ENCODE measurements at places on chromosomes 2 and 18.

DNA sequence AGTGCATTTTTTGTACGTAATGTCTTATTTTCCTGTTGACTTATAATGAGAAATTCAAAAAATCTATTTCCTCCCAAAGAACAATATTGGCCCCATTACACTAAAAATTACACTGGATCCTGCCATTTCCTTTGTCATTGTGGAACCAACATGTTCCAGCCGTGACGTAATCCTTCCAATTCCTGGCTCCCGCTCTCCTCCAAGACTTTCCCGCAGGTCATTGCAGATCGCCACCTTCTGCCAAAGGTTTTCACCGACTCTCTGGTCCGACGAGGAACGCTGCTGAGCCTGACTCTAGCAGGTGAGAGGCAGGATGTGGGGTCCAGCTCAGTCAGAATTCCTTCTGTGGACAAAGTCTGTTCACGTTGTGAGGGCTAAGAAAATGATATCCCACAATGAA is 38.0 kb downstream of the PTGR3 start:
- no peak for DNase-seq

DNA sequence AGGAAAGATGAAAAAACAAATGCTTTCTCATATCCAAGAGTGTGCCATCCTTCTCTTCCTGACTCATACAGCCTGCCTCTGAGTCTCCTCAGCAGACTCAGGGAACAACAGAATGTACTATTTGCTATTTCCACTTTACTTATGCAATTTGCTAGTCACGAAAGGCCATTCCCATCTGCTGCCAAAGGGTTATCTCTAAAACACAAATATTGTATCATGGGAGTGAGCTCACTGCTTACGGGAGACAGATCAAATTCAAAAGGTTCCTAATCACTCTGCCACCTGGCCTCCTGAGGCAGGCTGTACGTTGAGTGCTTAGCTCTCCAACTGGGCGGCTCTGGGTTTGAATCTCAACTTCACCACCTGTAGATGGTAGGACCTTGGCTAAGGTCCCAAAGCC is 92.0 kb downstream of the GAREM1 start:
- DNase-seq, result no peak

GRCh38 chr18:11751341-11752115 is 62.5 kb downstream of the GNAL start:
- no peak for DNase-seq

DNA sequence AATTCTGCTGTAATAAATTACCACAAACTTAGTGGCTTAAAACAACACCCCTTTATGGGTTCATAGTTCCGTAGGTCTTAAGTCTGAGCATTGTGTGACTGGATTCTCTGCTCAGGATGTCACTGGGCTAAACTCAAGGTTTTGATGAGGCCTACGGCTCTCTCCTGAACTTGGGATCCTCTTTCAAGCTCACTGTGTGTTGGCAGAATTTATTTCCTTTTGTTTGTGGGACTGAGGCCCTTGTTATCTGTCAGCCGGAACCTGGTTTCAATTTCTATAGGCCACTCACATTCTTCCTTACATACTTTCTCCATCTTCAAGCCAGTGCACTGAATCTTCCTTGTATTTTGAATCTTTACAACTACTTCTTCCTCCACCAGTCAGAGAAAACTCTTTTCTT is 290.2 kb downstream of the AKAIN1 start:
- no peak for DNase-seq

- no peak for DNase-seq
These were observed 489.3 kb downstream of the ZNF516 start for GRCh38 chr18:76005632-76006208.

DNA sequence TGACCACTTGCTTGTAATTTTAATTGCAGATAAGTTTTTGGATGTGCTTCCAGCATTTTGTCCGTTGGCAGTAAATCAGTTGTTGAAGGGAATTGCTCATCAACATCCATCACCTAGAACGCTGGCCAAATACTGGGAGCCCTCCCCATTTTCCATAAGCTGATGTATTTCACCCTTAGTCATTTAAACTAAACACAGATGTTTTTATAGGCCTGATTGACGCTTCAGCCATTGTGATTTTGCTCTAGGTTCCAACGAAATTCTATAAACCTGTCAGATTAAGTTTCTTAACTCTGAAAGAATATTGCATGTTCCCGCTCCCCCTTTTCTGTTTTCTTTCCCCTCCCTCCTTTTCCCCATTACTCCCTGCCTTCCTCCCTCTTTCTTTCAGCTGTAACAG is 1.0 kb upstream of the RPRM start:
- no peak for DNase-seq

DNA sequence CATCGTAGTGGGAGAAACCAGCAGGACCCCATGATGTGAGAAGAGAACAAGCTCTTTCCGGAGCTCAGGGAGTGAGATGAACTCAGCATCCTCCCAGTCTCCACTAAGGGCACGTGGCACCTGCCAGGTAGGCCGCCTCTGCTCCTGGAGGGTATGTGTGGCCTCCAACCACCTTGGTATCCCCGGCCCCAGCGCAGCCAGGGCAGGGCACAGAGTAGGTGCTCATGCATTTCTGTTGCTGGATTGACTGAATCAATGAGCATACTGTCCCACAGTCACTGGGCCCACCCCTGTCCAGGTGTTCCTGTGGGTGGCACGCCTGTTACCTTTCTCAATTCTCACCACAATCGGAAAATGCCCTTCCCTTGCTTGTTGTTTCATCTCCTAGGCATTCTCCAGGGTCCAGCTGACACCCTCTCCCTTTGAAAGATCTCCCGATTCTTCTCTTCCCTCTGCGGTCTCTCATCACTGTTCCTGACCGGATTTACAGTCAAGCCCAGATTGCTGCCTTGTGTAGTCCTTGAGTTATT is 138.5 kb upstream of the SMAD2 start:
- no peak for DNase-seq

GRCh38 chr2:235165631-235166030 is 213.8 kb downstream of the SH3BP4 start:
- DNase-seq, result no peak

DNA sequence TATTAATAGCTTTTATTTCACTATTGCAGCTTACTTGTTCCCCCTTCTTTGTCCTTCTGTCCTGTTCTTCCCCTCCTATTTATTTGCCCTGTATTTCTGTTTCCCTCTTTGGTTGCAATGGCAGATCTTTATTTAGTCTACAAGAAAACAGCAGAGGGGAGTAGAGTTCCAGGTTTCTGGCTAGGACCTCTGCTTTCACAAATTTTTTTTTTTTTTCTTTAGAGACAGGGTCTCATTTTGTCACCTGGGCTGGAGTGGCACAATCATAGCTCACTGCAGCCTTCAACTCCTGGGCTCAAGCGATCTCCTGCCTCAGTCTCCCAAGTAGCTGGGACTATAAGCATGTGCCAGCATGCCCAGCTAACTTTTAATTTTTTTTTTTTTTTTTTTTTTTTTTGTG is 188.1 kb upstream of the SPRED2 start:
- DNase-seq, result no peak

DNA sequence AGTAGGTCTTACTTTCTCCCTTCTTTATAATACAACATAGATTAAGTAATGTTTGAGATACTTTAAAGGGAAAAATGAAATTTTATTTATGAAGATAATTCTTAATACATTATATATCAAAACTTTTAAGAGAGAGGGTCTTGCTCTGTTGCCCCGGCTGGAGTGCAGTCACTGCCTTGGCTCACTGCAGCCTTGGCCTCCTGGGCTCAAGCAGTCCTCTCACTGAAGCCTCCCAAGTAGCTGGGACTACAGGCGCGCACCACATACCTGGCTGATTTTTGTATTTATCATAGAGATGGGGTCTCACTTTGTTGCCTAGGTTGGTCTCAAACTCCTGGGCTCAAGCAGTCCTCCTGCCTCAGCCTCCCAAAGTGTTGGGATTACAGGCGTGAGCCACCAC is 94.8 kb downstream of the COX7A2L start:
- no peak for DNase-seq

DNA sequence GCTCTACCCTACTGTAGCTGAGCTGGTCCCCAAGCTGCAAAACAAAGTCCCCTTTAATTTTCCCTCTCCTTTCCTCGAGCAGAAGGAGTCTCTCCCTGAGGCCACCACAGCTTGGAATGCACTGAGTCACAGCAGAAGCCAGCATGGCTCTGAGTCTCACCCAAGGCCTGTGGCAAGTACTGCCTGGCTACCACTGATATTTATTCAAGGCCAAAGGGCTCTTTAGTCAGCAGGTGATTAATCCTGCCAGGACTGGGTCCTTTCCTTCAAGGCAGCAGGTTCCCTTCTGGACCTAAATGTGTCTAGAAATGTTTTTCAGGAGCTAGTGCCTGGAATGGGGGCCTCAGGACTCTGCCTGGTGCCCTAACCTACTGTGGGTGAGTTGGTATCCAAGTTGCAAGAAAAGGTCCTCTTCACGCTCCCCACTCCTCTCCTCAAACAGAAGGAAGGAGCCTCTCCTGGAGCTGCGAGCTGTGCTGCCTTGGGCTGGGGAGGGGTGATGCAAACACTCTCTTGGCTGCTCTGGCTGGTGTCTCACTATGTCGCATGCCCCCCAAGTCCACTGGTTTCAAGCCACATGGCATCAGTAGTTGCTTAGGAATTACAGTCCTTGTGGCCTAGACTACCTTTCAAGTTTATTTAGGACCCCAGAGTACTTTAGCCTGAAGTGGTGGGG is 53.4 kb downstream of the CD28 start:
- no peak for DNase-seq

DNA sequence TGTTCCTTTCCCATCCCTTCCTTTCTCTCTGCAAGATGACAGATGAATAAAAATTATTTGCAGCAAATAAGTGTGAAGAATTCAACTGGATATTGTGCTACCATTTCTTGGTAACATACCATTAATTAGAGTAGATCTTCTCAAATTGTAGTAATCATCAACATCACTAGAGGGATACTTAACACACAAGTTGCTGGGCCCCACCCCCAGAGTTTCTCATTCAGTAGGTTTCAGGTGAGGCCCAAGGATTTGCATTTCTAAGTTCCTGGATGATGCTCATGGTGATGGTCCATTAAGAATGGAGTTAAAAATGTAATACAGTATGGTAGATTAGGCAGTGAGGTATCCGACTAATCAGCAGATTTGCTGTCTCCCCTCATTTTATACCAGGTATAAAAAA is 594.0 kb downstream of the ERBB4 start:
- no peak for DNase-seq

DNA sequence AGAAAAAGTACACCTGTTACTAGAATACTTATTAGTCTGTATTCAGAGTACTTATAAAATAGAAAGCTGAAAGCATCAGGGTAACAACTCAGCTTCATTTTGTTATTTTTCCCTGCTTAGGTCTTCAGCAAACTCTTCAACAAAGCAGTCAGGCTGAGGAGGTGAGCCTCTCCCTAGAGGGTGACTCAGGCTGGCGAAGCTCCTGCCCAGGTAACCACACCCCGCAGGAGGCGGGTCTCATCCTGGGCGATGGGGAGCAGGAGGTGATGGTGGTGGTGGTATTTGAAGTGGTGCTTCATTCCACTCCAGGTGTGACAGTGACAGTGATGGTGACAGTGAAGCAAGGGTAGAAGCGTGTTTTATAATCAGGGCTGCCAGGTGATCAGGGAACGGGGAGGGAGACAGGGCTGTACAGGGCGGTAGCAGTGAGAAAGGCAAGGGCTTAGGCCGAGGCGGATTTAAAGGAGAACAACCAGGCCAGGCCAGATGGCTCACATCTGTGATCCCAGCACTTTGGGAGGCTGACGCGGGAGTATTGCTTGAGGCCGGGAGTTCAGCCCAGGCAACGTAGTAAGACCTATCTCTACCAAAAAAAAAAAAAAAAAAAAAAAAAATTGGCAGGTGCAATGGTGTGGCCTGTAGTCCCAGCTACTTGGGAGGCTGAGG is 127.1 kb downstream of the SOCS6 start:
- DNase-seq, result no peak

GRCh38 chr18:78242254-78242643 is 737.4 kb upstream of the SALL3 start:
- DNase-seq, result no peak

GRCh38 chr2:39375917-39376316 is 61.2 kb downstream of the MAP4K3 start:
- DNase-seq, result no peak

DNA sequence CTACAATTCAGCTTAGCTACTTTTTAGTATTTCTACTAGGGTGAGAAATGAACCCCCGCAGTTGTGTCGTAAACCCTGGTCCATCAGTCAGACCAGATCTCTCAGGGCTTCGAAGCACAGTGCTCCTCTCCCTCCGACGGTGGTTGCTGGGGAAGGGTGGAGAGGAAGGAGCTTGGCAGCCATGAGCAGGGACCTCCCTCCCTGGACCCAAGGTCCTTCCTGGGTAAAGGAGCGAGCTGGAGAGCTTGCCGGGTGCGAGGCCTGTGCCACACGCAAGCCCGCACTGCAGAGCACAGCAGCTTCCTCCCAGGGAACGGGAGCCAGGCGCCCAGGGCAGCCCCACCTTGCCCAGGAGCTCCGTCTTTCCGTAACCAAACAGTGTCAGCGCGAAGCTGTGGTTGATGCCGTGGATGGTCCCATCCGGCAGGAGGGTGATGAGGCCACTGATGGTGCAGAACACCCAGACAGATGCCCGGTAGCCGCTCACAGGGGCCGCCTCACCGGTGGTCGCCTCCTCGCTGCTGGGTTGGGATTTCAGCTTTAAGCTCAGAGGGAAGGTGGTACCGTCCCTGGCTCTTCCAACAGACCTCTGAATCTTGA is 12.5 kb downstream of the PASK start:
- DNase-seq, result no peak

DNA sequence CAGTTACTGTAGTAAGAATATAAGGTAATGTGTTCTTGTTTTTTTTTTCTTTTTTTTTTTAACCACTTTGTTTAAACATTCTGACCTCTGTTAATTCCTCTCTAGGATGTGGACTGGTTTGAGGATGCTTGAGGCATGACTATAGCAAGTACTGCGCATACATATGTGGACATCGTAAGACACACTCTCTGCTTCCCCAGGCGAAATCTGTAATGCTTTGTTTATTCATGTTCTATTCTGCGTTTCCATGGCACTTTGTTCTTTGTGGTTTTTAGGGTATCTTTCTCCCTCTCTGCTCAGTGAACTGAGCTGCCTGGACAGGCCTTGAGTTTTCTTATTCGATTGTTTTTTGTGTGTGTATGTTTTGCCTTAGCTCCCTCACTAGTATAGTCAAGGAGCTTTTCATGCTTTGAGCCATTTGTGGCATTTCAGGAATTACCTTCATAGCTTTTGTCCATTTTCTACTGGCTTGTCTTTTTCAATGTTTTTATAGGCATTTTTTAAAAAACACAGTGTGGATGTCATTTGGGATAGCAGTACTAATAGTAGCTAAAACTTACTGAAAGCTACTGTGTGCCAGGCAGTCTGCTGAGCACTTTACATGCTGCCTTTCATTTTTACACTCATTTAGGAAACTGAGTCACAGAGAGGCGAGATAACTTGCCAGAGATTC is 1.9 kb upstream of the SH3BP4 start:
- no peak for DNase-seq

DNA sequence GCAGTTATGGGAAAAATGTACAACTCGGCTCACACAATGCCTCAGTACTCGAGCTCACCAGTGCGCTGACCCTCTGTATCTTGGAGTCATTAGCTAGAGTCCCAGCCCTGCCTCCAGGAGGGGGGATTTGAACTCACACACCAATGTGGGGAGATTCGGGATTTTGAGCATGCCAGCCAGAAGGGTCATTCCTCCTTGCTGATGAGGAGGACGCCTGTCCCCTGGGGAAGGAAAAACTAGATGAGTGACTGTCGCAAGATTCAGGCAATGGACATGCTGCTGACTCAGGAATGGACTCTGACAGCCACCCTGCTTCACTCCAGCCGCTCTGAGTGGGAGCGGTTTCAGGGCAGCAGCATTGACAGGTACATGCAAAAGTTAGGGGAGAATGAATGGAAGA is 20.6 kb downstream of the FIGN start:
- no peak for DNase-seq

Data from activated CD8-positive, alpha-beta memory T cell treated with anti-CD3 and anti-CD28 coated beads, Interleukin-2, amount 50 U/mL, for 48 hours (primary cell).